ENCODE measurements at places on chromosomes 7 and 10.

DNA sequence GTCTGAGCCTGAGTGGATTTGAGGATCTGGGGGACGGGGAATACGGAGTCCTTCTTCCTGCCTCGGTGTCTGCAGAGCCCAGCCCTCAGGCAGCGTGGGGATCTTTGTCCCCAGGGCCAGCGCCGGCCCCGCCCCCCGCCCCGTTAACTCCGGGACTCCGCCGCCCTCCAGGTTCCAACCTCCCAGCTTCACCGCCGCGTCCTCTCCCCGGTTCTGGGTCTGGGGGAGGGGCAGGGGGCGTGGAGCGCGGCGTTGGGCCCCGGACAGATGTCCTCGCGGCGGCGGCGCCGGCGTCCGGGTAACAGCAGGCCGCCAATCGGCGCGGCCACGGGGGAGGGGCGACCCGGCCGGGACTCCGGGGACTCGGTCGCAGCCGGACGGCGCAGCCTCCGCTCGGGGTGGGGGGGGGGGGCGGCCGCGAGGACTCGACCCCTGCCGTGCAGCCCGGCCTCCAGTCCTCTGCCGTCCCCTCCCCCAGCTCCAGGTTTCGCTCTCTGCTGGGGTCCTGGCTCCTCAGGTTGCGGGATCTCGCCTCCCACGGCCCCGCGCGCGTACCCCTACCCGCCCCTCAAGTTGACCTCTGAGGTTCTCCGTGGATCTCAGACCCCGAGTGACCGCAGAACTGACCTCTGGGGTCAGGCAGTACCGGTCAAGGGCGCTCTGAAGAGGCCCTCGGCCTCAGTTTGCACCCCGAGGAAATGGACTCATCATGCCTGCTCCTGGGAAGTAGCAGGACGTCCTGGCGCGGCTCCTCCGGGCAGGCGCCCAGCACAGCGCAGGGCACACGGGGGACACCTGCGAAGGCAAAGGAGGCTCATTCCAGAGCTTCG lies 2.3 kb upstream of the ELFN1 start:
- DNase-seq = no peak

DNA sequence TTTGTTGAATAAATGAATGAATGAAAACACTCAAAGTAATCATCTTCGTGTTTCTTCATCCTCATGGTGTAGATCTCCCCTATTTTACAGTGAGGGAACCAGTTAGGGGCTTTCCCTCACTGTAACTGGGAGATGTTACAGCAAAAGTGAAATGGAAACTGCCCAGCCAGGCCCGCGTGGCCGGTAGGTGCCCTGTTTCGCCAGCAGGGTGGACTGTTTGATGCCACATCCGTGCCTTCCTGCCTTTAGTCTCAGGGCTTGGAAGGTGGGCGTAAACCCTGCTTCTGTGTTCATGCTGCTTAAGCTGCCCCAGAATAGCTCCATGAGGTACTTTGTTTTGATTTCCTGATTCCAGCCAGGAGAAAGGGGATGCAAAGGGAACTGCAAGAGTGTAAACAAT lies 268.8 kb downstream of the PLXNA4 start:
- DNase-seq = no peak

- DNase-seq = no peak
These were observed 5.2 kb downstream of the CHN2 start for GRCh38 chr7:29199776-29200175.

- no peak for DNase-seq
These were observed 10.6 kb upstream of the DNMBP start for GRCh38 chr10:100020142-100020885.

GRCh38 chr10:116848032-116848943 lies 1.0 kb upstream of the ENO4 start:
- DNase-seq = no peak

- DNase-seq = no peak
These were observed 14.9 kb upstream of the PON3 start for GRCh38 chr7:95411036-95411435.

DNA sequence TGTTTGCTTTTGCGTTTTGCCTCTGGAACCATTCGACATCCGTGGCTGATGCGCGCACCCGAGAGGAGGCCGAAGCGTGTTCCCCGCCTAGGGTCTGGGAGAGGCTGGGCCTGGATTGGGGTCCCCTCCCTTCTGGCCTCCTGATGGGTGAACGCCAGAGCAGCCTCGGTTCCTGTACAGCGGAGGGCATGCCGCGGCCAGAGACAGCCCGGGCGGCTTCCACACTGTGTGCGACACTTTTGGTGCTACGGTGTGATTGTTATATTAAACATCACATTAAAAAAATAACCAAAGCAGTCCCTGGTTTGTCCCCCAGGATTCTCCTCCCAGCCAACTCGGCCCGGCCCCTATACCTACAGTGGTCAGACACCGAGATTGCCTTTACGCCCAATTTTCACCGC lies 3.7 kb upstream of the HOXA7 start:
- DNase-seq = no peak

DNA sequence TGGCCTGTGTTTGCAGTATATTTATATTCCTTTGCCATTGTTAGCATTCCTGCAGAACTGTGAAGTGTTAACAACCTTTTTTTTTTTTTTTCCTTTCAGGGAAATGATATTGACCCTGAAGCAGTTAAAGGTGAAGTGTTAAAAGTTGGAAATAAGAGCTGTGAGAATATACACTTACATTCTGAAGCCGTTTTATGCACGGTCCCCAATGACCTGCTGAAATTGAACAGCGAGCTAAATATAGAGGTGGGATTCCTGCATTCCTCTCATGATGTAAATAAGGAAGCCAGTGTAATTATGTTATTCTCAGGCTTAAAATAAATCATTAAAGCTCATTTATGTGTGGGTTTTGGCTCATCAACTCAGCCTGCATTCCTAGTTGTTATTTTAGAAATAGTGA lies 92.8 kb upstream of the CAPZA2 start:
- no peak for DNase-seq

DNA sequence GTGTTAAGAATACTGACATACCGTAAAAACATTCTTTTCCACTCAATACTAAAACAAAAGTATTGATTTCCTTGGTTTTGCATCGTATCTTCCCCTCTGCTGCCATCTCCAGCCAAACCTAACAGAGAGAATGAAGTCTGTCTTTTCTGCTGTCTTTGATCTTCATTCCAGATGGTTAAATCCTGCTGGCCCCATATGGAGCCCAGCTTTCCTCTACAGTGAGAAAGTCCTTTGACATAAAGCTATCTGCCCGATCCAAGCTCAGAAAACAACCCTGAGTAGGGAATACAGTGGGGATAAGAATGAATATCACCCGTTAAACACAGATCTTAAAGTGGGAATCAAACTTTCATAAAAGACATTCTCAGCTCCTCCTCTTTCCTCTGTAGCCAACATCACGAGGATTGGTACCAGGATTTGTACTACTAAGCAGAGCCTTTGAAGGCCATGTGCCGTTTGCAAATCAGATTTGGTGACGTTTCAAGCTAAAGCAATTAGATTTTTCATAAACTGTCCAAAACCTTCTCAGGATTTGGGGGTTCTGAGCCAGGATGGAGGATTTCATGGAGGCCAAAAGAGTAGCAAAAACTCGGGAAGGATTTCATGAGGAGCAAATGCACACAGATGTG lies 30.8 kb upstream of the GPAM start:
- no peak for DNase-seq

- no peak for DNase-seq
These were observed 76.2 kb upstream of the MYL10 start for GRCh38 chr7:101705331-101705730.

- no peak for DNase-seq
These were observed 428.4 kb upstream of the IGFBP3 start for GRCh38 chr7:46349490-46349889.

- DNase-seq = no peak
These were observed 32.0 kb downstream of the SND1 start for GRCh38 chr7:127683776-127684681.

- DNase-seq = no peak
These were observed 321.1 kb downstream of the PARD3 start for GRCh38 chr10:34494012-34494411.

DNA sequence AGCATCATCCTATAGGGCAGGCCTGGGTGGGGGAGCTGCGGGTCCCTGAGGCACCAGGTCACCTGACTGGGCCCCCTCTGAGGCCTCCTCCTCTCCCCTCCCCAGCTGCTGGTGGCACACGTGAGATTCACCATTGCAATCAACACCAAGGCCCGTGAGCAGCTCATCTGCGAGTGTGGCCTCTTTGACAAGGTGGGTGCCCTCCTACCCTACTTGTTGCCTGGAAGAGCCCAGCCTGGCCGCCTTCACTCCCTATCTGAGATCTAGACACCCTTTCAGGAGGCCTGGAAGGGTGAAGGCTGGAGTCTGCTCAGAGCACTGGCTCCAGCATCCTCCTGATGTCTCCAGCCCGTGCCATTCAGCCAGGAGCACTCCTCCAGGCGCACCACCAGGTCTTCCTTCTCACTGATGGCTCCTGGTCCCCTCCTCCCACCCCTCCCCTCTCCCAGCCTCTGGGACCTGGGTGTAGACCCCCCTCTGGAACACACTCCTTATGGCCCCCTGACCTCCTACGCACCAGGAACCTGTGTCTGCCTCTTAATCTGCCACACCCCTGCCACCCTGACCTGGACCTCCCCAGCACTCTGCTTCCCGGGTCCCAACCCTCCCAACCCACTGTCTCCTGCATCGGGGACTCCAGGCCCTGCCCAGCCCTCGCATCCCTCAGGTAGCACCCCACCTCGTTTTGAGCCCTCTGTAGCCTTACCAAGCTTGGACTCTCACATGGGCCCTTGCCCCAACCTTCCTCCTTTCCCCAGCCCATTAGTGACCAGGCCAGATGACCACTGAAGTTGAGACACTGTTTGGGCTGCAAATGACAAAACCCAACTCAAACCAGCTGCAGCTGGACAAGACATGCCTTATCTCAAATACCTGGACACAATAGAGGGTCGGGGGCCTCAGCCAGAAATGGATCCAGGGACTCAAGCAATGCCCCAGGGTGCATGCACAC lies 67.5 kb downstream of the ALOX5 start:
- DNase-seq = no peak

GRCh38 chr7:16395121-16395520 lies 26.2 kb downstream of the CRPPA start:
- no peak for DNase-seq

- DNase-seq = no peak
These were observed 97.7 kb upstream of the FGFR2 start for GRCh38 chr10:121695731-121696464.

- no peak for DNase-seq
These were observed 1127.7 kb downstream of the REEP3 start for GRCh38 chr10:64648915-64649314.

- DNase-seq = no peak
These were observed 22.6 kb upstream of the TNS3 start for GRCh38 chr7:47604496-47604890.

GRCh38 chr10:119516381-119517234 lies 25.9 kb downstream of the RGS10 start:
- DNase-seq = no peak

- DNase-seq = no peak
These were observed 22.2 kb downstream of the RGS10 start for GRCh38 chr10:119520283-119520682.

DNA sequence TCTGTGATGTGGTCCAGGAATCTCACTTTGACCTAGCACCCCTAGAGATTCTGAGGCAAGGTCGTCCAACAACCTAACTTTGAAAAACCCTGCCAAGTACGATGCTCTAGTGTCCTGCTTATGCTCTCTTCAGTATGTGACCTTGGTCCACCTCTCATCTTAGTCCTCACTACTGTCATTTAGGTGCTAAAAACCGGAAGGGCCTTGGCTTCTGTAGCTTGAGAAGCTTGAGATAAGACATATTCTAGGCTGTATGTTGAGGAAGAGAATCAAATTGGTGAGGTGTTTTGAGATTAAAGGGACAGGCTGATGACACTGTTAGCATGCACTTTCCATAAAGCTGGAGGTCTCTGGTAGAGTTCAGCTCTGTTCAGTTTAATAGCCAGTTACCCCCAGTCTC lies 57.0 kb upstream of the MTPN start:
- DNase-seq = no peak

DNA sequence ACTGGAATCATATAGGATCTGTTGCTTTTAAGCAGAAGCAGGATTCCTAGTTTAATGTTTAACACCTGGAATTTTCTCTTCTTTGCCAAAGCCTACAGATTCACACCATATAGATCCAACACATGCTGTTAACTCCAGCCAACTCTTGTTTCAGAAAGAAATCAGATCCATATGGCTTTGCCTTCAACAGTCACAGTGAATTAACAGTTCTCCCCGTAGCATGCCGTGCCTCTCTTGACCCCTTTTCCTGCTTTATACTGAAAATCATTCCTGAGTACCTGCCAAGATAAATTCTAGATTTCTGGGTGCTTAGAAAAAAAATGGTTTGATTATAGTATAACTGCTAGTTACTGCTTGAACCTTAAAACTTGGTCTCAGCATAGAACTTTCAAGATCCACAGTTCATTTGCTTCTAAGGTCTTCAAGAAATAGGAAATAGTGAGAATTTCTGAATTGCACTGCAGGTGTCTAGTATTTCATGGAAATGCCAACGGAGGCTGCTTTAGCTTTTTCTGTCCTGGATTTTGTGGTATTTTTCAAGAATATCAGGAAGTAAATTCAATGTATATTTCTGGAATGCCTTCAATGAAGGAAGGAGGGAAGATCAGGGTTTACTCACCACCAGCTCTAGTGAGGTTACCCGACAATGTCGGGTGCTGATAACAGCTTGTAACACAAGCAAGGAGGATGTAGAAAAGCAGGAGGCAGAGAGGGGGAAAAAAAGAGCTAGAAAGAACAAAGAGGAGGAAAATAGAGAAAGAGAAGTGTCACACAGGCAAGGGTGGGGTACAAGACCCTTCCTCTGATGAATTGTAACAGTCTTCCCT lies 6.6 kb downstream of the AASS start:
- peak; percentile 21 for DNase-seq

- no peak for DNase-seq
These were observed 135.6 kb downstream of the TCERG1L start for GRCh38 chr10:131175891-131176290.
